ENCODE measurements at places on chromosomes 3 and 15. TPM values are rescaled to one million over a fixed set of nuclear protein-coding genes. Genes with fewer than 3 reads are reported as not detected.

AHSG gene
- total RNA-seq = not detected

GSK3B gene
- total RNA-seq = 31.3 TPM

SCAANT1 gene
- not detected for total RNA-seq

SLC49A4 gene
- total RNA-seq = 25.7 TPM

ASB7 gene
- total RNA-seq = 5.5 TPM

Data from right atrium auricular region (tissue), 2 donors.